ENCODE measurements at places on chromosomes 12 and 14.

- no peak for DNase-seq
These were observed 72.2 kb downstream of the TMEM132C start for GRCh38 chr12:128339126-128339520.

GRCh38 chr14:40796168-40796567, 810.5 kb upstream of the LRFN5 start:
- DNase-seq = no peak

DNA sequence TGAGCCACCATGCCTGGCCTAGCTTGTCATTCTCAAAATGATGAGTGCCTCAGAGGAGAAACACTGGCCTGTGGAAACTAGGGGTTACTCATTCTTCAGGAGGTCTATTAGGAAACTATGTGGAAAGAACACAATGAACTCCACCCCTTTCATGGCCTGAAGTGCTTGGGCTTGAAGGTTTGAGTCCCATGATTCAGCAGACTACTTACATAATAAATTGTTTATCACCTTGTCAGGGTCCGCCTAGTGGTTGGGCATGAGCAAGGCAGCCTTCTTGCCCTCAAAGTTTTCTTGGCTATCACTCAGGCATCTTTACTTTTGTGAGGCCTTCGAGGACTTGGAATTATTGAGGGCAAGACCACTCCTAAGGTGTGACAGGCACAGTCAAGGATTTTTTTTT, 251.2 kb downstream of the ACSS3 start:
- DNase-seq = no peak

DNA sequence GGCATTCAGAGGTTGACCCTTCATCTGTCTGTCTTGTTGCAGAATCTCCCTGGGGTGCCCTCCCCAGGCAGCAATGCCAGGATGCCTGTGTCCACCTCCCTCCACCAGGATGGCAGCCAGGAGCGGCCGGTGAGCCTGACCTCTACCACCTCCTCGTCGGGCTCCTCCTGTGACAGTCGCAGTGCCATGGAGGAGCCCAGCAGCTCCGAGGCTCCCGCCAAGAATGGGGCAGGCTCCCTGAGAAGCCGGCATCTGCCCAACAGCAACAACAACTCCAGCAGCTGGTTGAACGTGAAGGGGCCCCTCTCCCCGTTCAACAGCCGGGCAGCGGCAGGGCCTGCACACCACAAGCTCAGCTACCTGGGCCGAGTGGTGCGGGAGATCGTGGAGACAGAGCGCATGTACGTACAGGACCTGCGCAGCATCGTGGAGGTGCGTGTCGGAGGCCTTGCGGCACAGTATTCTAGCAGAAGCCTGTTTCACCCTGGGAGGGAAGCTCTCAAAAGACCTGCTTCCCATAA, 23.4 kb downstream of the PLEKHG3 start:
- no peak for DNase-seq

- no peak for DNase-seq
These were observed 257.1 kb downstream of the PHLDA1 start for GRCh38 chr12:75774261-75775052.

GRCh38 chr12:124682425-124683151, 115.2 kb upstream of the NCOR2 start:
- DNase-seq = no peak

DNA sequence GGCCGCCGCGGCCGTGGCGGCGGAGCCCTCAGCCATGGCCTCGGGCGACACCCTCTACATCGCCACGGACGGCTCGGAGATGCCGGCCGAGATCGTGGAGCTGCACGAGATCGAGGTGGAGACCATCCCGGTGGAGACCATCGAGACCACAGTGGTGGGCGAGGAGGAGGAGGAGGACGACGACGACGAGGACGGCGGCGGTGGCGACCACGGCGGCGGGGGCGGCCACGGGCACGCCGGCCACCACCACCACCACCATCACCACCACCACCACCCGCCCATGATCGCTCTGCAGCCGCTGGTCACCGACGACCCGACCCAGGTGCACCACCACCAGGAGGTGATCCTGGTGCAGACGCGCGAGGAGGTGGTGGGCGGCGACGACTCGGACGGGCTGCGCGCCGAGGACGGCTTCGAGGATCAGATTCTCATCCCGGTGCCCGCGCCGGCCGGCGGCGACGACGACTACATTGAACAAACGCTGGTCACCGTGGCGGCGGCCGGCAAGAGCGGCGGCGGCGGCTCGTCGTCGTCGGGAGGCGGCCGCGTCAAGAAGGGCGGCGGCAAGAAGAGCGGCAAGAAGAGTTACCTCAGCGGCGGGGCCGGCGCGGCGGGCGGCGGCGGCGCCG, 381 bp downstream of the YY1 start:
- DNase-seq = no peak

- no peak for DNase-seq
These were observed 40.9 kb downstream of the PELI2 start for GRCh38 chr14:56159066-56159465.

DNA sequence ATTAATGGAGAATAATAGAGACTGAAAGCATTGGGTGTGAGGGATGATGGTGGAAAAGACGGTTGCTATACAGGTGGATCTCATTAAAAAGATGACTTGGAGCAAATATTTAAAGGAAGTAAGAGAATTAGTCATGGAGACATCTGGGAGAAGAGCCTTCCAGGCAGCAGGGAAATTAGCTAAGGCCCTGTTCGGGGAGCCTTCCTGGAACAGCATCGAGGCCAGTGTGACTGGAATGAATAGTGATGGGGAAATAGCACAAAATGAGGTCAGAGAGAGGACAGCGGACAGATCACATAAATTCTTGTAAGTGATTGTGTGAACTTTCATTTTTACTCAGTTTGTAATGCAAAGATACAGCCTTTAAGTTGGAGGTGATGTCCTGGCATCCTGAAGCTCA, 842.3 kb downstream of the SLC6A15 start:
- no peak for DNase-seq

- DNase-seq = no peak
These were observed 95.5 kb upstream of the USP44 start for GRCh38 chr12:95646781-95647190.

- DNase-seq = no peak
These were observed 199.5 kb downstream of the TMEM132D start for GRCh38 chr12:129704232-129704830.

- DNase-seq = no peak
These were observed 354.0 kb downstream of the ALG10 start for GRCh38 chr12:34376133-34376799.

DNA sequence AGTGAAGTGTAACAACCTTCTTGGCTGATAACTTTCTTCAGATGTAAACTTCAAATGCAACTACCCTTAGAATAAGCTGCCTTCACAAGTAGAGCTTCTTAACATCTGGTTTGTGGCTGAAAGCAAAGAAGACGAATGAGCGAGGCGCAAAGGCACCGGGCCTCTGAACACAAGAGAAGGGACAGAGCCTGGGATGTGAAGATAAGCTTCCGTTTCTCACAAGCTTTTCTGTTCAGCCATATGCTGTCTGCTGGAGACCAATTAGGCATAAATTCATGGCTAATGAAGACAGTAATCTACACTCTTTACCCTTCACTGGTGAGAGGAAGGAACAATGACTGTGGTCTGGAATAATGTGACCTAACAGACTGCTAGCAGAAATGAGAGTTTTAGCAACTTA, 195.2 kb downstream of the ATXN7L3B start:
- DNase-seq = no peak

- no peak for DNase-seq
These were observed 287.5 kb downstream of the GALC start for GRCh38 chr14:87705439-87705896.

DNA sequence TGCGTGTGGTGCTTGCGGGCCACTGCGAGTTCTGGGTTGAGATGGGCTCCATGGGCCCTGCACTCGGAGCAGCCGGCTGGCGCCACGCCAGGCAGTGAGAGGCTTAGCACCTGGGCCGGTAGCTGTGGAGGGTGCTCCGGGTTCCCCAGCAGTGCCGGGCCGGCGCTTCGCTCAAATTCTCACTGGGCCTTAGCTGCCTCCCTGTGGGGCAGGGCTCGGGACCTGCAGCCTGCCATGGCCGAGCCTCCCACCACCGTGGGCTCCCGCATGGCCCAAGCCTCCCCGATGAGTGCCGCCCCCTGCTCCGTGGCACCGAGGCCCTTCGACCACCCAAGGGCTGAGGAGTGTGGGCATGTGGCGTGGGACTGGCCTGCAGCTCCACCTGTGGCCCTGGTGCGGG, 375.7 kb downstream of the NELL2 start:
- no peak for DNase-seq

GRCh38 chr12:116152268-116152667, 125.2 kb downstream of the MED13L start:
- no peak for DNase-seq

GRCh38 chr14:90566481-90566880, 169.7 kb downstream of the CALM1 start:
- DNase-seq = no peak

DNA sequence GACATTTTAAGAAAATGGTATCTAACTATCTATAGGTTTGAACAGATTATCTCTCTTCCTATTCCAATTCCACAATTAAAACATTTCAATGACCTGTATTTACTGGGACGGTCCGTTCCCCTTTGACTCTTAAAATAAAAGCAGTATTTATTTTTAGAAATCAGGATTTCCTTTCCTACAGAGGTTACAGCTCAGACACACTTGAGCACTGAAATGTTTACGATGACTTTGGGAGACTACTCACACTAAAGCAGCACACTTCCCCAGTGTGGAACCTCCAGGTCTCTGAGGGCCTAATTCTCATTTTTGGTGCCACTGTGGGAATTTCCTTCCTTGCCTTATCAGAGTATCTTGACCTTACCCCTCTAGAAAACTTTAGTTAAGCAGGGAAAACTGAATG, 181.8 kb downstream of the PRKD1 start:
- DNase-seq = no peak

DNA sequence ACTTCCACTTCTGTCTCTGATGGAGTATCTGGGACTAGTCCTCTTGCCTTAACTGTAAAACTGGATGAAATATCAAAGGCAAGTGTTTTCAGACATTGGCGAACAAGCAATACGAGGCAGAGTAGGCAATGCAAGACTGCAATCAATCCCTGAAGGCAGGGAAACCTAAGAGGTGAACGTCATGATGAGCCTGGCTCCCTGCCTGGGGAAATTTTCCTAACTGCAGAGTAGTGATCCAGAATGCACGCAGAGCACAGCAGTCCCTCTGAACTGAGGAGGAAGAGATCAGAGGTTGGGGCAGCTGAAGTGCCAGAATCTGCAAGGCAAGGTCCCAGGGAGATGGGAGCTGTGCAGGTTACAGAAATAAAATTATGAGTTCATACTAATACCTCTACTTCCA, 18.5 kb downstream of the BHLHE41 start:
- DNase-seq = no peak

GRCh38 chr12:47082283-47082682, 2.5 kb upstream of the AMIGO2 start:
- DNase-seq = no peak

DNA sequence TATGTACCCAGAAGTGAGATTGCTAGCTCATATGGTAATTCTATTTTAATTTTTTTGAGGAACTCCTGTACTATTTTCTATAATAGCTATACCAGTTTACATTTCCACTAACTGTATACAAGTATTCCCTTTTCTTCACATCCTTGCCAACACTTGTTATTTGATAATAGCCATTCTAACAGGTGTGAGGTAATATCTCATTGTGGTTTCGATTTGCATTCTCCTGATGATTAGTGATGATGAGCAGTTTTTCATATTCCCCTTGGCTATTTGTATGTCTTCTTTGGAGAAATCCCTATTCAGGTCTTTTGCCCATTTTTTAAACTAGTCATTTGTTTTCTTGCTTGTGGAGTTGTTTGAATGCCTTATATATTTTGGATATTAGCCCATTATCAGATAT, 121.3 kb downstream of the BBS10 start:
- no peak for DNase-seq

DNA sequence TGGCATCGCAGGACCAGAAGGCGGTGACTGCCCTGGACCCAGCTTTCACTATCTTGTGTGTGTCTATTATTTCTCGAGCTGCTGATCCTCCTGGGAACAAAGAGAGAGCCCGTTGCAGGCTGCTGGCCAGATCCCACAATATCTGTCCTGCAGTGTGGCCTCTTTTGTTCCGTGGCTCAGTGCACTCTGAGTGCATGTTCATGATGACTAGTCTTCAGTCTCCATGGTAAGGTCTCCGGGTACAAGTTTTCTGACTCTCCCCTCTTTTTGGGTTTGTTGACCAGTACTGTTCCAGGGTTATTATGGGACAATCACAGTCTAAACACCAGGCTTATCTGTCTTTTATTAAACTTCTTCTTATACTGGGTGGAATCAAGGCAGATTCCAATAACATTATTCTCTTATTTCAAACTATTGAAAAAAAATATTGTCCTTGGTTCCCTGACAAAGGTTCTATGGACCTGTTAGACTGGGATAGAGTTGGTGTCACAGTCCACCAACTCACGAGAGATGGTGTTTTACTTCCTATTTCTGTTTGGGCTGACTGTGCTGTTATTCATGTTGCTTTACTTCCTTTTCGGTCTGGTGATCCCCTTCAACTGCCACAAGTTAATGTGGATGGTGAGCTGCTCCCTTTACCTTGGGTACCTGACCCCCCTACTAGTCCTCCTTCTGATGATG, 192.9 kb upstream of the ALG10B start:
- DNase-seq = no peak

DNA sequence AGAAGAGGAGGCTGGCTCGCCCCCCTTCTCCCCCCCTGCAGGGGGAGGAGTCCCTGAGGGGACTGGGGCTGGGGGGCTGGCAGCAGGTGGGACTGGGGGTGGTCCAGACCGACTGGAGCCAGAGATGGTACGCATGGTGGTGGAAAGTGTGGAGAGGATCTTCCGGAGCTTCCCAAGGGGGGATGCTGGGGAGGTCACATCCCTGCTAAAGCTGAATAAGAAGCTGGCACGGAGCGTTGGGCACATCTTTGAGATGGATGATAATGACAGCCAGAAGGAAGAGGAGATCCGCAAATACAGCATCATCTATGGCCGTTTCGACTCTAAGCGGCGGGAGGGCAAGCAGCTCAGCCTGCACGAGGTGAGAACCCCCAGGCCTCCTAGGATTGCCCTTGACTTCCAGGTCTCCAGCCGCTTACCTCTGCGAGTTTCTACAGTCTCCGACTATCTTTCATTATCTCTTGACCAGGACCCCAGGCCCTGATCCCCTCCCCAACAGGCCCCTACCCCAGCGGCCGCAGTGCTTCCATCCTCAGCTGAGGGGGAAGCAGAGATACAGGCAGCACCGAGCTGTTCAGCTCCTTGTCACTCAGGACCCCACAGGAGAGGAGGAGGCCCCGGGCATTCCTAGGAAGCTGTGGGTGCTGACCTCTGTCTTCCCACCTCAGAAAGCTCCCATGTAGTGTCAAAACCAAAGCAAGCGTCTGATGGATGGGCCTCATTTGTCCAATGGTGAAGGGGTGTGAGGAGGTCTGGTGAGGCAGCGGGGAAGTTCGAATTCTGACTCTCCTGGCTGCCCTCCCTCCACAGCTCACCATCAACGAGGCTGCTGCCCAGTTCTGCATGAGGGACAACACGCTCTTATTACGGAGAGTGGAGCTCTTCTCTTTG, 3.0 kb downstream of the NAB2 start:
- no peak for DNase-seq

DNA sequence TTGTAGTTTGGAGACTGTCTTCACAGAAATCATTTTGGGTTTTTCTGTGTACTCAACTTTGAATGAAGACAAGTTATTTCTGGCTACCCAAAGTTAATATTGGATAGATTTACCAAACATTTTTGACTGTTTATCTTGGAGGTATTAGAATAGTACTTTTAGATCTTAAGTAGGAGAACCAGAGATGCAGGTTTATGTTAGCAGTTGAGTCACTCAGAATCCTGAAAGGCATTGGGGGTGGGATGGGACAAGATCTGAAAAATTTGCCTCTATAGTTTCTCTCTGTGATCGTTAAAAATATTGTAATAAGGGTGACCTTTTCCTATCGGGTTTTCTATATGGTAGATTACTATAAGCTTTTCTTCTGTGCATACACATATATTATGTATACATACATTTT, 112.3 kb downstream of the TTC6 start:
- no peak for DNase-seq
